ENCODE measurements at places on chromosomes 7 and 10. TPM values are rescaled to one million over a fixed set of nuclear protein-coding genes. Genes with fewer than 3 reads are reported as not detected.

DNA sequence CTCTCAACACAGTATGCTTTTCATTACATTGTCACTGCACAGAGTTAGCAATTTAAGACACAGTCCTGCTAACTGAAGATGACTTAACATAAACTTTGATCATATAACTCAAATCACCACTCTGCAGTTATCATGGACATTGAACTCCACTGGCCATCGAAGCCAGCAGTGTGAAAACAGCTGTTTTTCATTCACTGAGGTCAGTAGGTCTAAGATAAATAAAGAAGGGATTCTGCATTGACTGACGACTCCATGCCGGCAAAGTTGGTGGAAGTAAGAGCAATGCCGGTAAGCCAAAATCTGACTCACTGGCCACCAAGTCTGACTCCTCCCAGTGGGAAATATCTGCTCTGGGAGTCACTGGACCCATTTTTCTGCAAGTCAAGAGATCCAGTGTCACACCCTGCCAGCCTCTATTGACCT, 449.9 kb upstream of the ANKRD30A start:
- no peak for DNase-seq
- no peaks in the 10 kb centered on the region for H3K36me3 ChIP-seq
- no peaks in the 10 kb centered on the region for H3K4me1 ChIP-seq
- H3K27ac ChIP-seq: no peak overlapping the region
- H3K27me3 ChIP-seq: no peaks in the 10 kb centered on the region

GRCh38 chr10:4034907-4035598, 250.0 kb upstream of the KLF6 start:
- H3K27ac ChIP-seq: no peak overlapping the region
- no peak for DNase-seq
- H3K4me1 ChIP-seq: no peaks in the 10 kb centered on the region

DNA sequence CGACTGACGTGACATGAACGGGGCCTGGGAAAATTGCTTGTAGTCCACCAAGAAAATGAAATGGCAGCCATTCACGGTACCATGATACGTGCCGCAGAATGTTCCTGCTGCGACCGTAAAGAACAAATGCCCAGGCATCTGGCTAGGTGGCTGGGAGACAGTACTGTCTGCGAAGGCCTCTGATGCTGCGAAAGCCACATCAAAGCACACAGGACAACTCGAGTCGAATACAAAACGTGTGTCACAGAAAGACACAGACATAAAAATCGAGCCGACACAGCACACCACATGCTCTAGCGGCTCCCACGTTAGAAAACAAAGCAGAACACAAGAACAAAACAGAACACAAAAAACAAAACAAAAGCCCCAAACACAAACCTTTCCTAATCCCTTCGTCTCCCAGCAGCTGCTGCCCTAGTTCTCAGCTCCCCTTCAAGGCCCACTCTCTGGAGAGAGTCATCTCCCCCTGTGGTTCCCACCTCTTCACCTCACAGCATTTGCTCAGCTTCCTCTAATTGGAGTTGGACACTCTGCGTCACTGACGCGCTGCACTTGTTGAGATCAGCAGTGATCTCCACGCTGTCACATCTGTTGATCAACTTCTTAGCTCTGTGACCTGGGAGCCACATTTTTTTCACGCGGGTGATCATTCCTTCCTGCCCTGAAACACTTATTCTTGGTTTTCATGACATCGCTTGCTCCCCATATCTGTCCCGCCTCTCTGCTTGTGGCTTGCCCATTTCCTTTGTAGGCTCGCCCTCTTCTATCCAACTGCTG, 112.2 kb downstream of the CLEC2L start:
- H3K4me3 ChIP-seq: no peak overlapping the region
- DNase-seq: no peak
- H3K36me3 ChIP-seq: peaks cover 61% of the 10 kb centered on the region
- peak overlapping the region; percentile 83 for H3K27ac ChIP-seq
- no peaks in the 10 kb centered on the region for H3K27me3 ChIP-seq
- no peaks in the 10 kb centered on the region for H3K4me1 ChIP-seq

GRCh38 chr10:13709931-13710650, 123.3 kb downstream of the PRPF18 start:
- H3K27ac ChIP-seq: peak overlapping the region; percentile 58
- H3K27me3 ChIP-seq: no peaks in the 10 kb centered on the region
- DNase-seq: no peak

DNA sequence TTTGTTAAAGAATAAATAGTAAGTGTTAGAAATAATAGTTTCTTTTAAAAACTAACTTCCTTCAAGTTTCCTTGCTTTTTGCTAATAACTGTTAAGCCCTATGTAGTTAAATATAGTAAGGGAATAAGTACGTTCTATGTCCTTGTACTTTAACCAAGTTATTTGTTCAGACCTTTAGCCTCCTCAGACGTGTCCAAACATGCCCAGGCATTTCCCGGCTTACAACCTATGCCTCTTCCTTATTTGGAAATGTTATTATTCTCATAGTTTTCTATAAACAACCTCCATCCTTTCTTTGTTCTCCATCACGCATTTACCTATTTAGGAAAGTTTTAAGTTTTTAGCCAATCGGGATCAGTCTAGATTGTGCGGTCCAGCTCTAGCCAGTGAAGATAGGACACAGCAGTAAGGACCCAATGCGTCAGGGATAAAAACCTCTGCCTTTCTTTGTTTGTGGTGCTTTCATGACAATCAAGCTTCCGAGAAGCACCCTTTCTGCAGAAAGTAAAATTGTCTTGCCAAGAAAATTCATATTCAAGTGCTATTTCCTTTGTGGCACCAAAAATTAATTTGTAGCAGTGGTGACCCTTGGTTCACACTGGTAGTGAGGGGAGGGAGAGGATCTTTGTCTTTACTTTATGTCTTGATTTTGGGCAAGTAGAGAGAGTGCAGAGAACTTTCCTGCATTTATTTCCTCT, 851.3 kb upstream of the POM121L12 start:
- no peak for DNase-seq
- no peaks in the 10 kb centered on the region for H3K4me1 ChIP-seq
- no peak overlapping the region for H3K27ac ChIP-seq
- H3K4me3 ChIP-seq: no peak overlapping the region
- no peaks in the 10 kb centered on the region for H3K27me3 ChIP-seq
- H3K36me3 ChIP-seq: no peaks in the 10 kb centered on the region

DNA sequence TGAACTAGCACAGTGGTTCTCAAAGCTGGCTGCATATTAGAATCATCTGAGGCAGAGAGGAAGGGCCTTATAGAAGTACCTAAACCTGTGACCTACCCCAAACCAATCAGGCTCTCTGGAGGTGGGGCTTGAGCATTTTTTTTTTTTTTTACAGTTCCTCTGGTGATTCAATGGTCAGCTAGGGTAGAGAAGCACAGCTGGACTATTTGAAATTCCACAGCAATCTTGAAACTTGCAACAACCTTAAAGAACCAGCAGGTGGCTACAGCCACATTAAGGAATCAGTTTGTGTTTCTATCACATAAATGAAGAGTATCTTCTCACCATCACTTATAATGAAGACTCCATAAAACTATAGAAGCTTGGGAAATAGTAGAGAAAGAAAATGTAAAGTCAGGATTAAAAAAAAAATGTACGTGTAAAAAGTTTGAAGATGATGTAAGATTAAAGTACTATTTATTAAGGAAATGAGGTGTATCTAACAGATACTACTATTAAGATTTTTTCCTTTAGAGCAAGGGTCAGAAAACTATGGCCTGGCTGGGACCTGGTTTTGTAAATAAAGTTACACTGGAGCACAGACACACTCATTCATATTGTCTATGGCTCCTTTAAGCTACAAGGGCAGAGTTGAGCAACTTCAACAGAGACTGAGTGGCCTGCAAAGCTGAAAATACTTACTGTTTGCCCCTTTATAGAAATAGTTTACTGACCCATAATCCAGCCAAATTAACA, 3.8 kb downstream of the RTKN2 start:
- DNase-seq: peak; percentile 70
- no peak overlapping the region for H3K4me3 ChIP-seq
- peaks cover 6% of the 10 kb centered on the region for H3K4me1 ChIP-seq

DNA sequence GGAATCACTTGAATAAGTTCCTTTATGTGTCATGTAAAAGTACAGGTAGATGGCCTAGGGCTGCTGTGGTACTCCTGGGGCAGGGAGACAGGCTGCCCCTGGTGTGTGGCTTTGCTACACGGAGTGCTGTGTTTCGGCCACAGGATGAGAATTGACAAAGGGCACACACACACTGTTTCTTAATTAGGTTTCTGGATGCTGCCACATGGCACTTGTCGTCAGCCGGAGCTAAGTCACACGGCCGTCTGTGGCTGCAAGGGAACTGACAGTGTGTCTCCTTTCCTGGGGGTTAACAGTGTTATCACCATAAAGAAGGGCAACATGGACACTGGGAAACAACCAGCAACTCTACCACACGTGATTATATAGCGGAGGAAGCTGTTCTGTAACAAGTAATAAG, 55.7 kb upstream of the CREB5 start:
- DNase-seq: no peak
- no peak overlapping the region for H3K27ac ChIP-seq
- H3K4me1 ChIP-seq: no peaks in the 10 kb centered on the region

DNA sequence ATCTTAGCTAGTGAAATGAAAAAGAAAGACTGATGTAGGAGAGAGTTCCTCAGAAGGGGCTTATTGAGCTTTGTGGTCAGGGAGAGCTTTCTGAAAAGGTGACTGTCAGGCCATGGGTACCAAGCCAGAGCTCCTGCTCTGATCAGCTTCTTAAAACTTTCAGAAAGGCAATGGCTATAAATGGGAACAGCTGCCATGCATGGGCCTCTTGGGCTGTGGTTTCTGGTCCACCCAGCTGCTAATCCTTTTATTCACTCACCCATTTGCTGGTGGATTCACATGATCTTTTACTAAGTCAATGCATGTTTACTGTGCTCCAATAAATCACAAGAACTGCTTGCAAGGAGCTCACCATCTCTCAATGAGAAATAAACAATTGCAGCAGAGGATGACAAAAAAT, 60.1 kb upstream of the ZPBP start:
- DNase-seq: no peak
- H3K4me1 ChIP-seq: no peaks in the 10 kb centered on the region
- no peak overlapping the region for H3K4me3 ChIP-seq
- no peaks in the 10 kb centered on the region for H3K27me3 ChIP-seq
- H3K36me3 ChIP-seq: no peaks in the 10 kb centered on the region

The SLC39A12 gene
- total RNA-seq: not detected

The GNG11 gene
- total RNA-seq: 3.1 TPM

The ZNF727 gene
- not detected for total RNA-seq

GRCh38 chr7:2018569-2019460, 213.9 kb downstream of the MAD1L1 start:
- H3K27me3 ChIP-seq: no peaks in the 10 kb centered on the region
- no peak for DNase-seq
- H3K4me1 ChIP-seq: no peaks in the 10 kb centered on the region
- no peaks in the 10 kb centered on the region for H3K36me3 ChIP-seq

GRCh38 chr7:45451342-45452035, 122.7 kb upstream of the ADCY1 start:
- no peaks in the 10 kb centered on the region for H3K36me3 ChIP-seq
- H3K27me3 ChIP-seq: no peaks in the 10 kb centered on the region
- H3K4me1 ChIP-seq: no peaks in the 10 kb centered on the region
- H3K27ac ChIP-seq: no peak overlapping the region
- H3K4me3 ChIP-seq: no peak overlapping the region

GRCh38 chr10:93181271-93182048, 107.8 kb downstream of the CYP26A1 start:
- no peak overlapping the region for H3K27ac ChIP-seq
- H3K4me3 ChIP-seq: no peak overlapping the region
- no peak for DNase-seq
- H3K27me3 ChIP-seq: no peaks in the 10 kb centered on the region
- peaks cover 14% of the 10 kb centered on the region for H3K4me1 ChIP-seq

GRCh38 chr10:118963341-118963740, 66.2 kb upstream of the NANOS1 start:
- no peaks in the 10 kb centered on the region for H3K27me3 ChIP-seq
- DNase-seq: peak; percentile 31
- no peak overlapping the region for H3K4me3 ChIP-seq
- H3K4me1 ChIP-seq: no peaks in the 10 kb centered on the region
- H3K27ac ChIP-seq: no peak overlapping the region
- H3K36me3 ChIP-seq: no peaks in the 10 kb centered on the region

DNA sequence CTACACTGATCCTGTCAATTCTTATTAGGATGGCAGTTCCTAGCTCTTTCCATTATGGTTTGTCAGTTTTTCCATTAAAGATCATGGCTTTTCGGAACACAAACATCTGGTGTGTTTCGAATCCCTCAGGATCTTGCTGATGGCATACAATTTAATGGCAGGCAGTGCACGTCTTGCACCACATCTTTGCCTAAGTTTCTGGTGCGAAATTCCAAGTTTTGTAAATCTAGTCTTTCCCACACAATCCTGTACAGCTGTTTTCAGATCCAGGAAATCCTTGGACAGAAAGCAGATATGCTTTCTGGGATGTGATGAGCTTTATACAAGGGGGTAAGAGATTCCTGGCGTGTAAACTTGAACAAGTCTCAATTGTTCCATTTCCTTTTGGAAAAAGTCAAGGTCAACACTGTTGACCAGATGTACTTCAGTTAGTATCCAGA, 224.3 kb upstream of the PHYHIPL start:
- H3K27ac ChIP-seq: no peak overlapping the region
- H3K27me3 ChIP-seq: peaks cover 46% of the 10 kb centered on the region
- H3K4me1 ChIP-seq: no peaks in the 10 kb centered on the region
- DNase-seq: no peak
- no peaks in the 10 kb centered on the region for H3K36me3 ChIP-seq
- no peak overlapping the region for H3K4me3 ChIP-seq

- no peak overlapping the region for H3K4me3 ChIP-seq
- H3K27me3 ChIP-seq: no peaks in the 10 kb centered on the region
- H3K27ac ChIP-seq: no peak overlapping the region
- H3K4me1 ChIP-seq: no peaks in the 10 kb centered on the region
Observed at GRCh38 chr10:98338318-98338717, 70.3 kb upstream of the LOXL4 start.

The CCT6A gene
- 128 TPM for total RNA-seq

DNA sequence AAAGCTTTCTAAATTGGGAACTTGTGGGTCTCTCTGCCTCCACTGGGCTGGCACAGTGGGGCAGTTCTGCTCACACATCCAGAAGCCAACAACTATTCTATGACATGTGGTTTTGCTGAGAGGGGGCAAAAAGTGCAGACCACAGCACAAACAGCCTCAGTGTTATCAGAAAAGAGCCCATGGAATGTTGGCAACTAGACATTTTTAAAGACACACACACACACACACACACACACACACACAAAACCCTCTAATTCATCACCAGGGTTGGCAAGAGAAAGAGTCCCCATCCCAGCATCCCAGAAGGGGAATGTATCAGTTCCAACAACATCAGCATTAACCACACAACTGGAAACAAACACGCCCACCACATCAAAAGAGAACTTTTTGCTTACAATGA, 117.1 kb downstream of the FGFR2 start:
- no peaks in the 10 kb centered on the region for H3K4me1 ChIP-seq

GRCh38 chr7:121605317-121605680, 209.2 kb upstream of the FAM3C start:
- peak overlapping the region; percentile 28 for H3K4me3 ChIP-seq
- no peaks in the 10 kb centered on the region for H3K27me3 ChIP-seq
- H3K36me3 ChIP-seq: no peaks in the 10 kb centered on the region
- DNase-seq: no peak

The OR2A1 gene
- total RNA-seq: not detected

DNA sequence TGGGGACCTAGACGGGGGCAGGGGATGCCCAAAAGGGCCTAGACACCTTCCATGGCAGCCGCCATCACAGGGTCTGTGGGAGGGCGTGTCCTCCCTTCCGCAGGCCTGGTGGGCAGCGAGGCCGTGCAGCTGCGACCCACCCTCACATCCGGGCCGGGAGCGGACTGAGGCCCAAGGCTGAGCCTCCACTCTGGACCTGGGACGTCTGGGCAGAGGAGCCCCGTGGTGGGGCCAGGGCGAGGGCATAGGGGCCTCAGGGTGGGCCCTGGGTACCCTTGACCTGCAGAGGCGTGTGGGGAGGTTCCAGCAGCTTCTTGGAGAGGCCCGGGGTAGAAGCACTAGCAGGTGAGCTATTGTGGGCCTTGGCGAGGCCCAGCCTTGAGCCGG, 49.2 kb downstream of the PWWP2B start:
- H3K36me3 ChIP-seq: no peaks in the 10 kb centered on the region
- H3K27me3 ChIP-seq: no peaks in the 10 kb centered on the region
- H3K4me3 ChIP-seq: no peak overlapping the region

Measured in endodermal cell (in vitro differentiated cells).